ENCODE measurements at places on chromosomes 5 and 9.

DNA sequence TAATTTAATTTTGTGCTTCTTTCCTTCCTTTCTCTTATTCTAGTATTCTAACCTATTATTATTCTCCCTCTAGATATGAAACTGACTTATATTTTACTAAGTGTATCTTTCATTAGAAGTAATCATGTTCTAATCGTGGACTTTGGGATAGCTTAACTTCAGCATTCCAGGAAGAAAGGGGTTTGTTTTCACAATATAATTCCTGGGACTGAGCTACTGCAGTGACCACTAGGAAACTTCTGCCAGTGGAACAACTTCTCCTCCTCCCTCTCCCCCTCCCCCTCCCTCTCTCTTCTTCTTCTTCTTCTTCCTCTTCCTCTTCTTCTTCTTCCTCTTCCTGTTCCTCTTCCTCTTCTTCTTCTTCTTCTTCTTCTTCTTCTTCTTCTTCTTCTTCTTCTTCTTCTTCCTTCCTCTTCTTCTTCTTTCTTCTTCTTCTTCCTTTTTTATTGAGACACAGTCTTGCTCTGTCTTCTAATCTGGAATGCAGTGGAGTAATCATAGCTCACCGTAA lies 127.9 kb downstream of the NNT start:
- no peak for DNase-seq

DNA sequence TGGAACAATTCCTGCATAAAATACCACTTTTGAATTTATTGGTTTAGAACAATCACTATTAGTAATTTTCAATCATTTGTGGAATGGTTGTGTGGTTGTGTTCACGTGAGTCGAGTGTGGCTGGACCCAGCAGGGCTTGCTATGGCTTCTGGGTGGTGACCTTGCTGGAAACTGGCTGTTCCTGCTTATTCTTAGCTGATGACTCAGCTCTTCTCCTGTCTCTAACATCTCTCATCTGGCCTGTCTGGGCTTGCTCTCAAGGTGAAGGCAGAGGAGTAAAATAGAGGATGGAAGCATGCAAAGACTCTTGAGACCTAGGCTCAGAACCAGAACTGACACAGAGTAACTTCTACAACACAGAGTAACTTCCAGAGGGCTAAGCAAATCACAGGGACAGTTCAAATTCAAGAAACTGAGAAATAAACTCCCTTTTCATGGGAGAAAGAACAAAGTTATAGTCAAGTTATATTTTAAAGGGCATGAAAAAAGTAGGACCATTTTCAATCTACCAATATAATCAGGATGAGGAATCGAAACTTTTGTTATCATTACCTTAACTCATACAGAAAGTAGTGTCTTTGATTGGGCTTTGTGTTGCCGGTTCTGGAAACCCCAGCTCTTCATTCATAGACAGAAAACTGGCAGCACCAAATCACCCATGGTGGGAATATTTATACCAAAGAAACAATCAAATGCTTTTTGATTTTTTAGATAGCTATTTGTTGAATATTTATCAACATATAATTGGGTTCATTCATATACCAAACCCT lies 665.1 kb downstream of the CDH18 start:
- no peak for DNase-seq

DNA sequence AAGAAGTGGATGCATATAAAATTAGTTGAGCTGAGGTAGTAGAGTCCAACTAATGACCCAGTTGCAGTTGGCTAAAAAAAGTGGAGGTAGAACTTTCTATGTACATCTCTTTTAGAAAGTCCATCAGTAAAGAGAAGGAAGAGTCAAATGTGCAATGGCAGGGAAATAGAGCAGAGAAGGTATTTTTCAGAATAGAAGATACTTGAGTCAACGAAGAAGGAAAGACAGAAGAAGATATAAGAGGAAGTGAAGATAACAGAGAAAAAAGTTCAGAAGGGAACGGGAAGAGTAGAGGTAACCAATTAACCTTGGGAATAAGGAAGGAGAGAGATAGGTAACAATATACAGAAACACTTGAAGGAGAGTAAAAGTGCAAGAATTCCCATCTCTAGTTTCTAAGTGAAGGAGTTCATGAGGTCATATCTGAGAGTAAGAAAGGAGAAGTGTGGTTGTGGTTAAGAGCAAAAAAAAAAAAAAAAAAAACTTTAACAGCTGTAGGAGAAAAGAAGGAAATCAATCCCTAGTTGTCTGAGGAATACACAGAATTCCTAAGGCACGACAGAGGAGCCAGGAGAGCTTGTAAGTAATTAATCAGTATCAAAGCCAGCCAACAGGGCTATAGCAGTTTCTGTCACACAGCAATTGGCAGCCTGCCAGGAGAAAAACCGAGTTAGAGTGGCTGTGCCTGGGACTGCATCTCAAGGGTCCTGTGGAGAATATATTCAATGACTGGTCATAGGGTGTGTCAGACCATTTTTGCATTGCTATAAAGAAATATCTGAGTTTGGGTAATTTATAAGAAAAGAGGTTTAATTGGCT lies 61.0 kb downstream of the ARL15 start:
- DNase-seq, result no peak

DNA sequence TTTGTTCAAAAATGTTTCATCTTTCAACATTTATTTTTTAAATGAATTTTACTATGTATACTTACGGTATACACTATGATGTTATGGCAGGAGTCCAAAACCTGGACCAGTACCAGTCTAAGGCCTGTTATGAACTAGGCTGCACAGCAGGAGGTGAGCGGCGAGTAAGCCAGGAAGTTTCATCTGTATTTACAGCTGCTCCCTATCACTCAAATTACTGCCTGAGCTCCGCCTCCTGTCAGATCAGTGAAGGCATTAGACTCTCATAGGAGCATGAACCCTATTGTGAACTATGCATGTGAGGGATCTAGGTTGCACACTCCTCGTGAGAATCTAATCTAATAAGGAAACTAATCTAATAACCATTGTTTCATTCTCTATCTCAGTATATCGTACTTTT lies 715.5 kb upstream of the PTPRD start:
- DNase-seq, result no peak

GRCh38 chr5:102955488-102955887 lies 164.4 kb downstream of the GIN1 start:
- DNase-seq, result no peak

GRCh38 chr9:137380606-137381005 lies 42.4 kb downstream of the EXD3 start:
- no peak for DNase-seq

GRCh38 chr5:97070234-97070633 lies 72.2 kb downstream of the LIX1 start:
- no peak for DNase-seq

GRCh38 chr5:173853370-173854131 lies 34.6 kb upstream of the CPEB4 start:
- DNase-seq, result no peak

GRCh38 chr5:39006650-39007049 lies 67.5 kb downstream of the RICTOR start:
- DNase-seq, result no peak

GRCh38 chr5:170070556-170071412 lies 34.9 kb upstream of the FOXI1 start:
- peak; percentile 43 for DNase-seq

DNA sequence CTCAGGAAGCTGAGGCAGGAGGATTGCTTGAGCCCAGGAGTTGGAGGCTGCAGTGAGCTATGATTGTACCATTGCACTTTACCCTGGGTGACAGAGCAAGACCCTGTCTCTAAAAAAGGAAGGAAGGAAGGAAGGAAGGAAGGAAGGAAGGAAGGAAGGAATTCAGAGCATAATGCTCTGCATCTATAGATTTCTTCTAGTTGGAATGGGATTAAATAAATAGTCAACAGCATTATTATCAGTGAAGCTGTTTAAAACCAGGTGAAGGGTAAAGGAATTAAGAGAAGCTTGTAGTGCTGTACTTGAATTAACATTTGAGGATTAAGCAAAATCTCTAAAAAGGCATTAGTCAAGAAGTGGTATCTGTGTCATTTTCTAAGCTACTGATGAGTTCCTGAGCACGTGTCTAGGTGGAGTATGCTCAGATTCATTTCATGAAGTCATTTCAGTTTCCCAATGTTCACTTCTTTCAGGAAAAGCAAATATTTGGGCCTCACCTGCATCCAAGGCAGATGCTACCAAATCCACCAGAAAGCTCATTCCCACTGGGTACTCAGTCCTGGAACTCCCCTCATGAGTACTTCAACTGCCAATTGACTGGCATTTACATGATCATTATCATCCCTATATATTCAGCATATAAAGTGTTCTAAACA lies 8.4 kb downstream of the PDE6A start:
- DNase-seq, result no peak

DNA sequence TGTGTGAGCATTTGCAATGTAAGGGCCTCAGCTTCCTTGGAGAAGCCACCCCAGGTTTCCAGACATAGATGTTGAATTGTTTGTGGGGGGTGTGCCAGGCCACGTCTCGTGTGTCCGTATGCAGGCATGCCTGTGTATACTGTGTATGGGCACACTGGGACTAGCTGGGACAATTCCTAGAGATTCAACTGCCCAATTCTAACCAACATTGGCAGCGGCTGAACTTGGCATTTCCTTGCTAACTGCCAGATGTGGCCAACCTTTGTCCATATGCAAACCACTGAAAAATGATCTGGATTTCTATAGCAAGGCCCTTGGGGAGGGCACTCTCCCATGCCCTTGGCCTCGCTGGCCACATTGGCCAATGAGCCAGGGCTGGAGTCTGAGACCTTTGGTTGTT lies 50.3 kb downstream of the SAR1B start:
- no peak for DNase-seq

DNA sequence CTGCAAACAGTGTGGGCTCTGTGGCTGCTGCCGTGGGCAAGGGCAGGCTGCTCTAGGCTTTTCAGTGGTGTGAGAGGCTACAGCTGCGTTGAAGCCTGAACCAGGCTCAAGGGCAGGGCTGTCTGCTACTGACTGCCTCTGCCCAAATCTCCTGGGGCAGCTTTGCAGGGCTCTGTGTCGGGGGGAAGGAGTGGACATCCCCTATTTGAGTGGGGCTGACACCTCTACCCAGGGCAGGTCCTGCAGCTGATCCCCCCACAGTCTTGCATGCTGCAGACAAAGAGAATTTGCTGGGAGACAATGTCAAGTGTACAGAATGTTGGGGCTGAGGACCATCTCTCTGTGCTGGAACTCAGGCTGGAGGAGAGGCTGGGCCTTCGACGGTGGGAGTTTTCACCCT lies 240.2 kb downstream of the PBX3 start:
- no peak for DNase-seq

GRCh38 chr5:143373076-143373475 lies 30.4 kb downstream of the NR3C1 start:
- no peak for DNase-seq

- no peak for DNase-seq
Observed at GRCh38 chr9:115395511-115396021, 277.6 kb upstream of the TNC start.

GRCh38 chr9:129611307-129611800 lies 9.5 kb downstream of the C9orf50 start:
- no peak for DNase-seq

GRCh38 chr5:40958811-40959210 lies 49.5 kb downstream of the C7 start:
- no peak for DNase-seq

- DNase-seq, result no peak
Observed at GRCh38 chr9:73148447-73148937, 3.2 kb upstream of the ANXA1 start.

GRCh38 chr9:127083138-127083980 lies 39.1 kb downstream of the ANGPTL2 start:
- no peak for DNase-seq

- DNase-seq, result no peak
Observed at GRCh38 chr5:92380069-92380770, 997.1 kb upstream of the ARRDC3 start.

DNA sequence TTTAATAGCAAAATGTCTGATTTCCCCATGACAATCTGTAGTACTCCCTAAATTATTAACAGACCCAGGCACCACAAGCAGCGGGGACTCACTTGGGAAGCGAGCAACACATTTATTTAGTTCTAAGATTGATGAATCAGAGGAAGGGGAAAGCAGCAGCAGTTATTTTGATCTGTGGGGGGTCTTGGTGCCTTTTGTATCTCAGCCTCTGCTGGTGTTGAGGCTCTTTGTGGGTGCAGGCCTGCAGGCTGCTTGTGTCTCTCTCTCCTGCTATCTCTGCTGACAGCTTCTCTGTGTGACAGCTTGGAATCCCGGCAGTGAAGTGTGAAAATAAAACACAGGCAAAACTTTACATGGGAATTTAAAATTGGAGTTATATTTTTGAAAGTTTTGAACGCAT lies 878.2 kb upstream of the DMAC1 start:
- no peak for DNase-seq
